ENCODE measurements at places on chromosomes 1 and 21.

DNA sequence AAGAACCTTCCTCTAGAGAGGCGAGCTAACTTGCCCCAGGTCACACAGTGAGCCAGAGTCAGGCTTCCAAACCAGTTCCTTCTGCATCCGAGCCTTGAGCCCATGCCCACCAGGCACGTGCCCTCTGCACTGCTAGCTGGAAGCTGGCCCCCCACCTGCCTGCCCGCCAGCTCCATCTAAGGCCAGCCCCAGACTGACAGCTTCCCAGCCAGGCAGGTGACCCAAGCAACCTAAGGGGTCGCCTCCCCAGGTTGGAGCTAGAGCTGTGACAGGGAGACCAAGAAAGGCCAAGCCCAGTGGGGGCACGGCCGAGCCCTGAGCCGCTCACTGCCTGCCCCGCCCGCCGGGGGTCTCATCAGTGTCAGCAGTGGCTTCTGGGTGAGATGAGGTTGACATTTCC, 19.9 kb upstream of the C1QA start:
- peaks cover 66% of the 10 kb centered on the region for H3K27me3 ChIP-seq
- H3K4me1 ChIP-seq = no peaks in the 10 kb centered on the region
- no peak overlapping the region for H3K27ac ChIP-seq
- H3K36me3 ChIP-seq = no peaks in the 10 kb centered on the region
- no peak for DNase-seq
- H3K4me3 ChIP-seq = no peak overlapping the region

- no peak overlapping the region for H3K27ac ChIP-seq
- H3K27me3 ChIP-seq = no peaks in the 10 kb centered on the region
- H3K36me3 ChIP-seq = no peaks in the 10 kb centered on the region
- peaks cover 3% of the 10 kb centered on the region for H3K4me1 ChIP-seq
- no peak overlapping the region for H3K4me3 ChIP-seq
These were observed 16.7 kb downstream of the DISC1 start for GRCh38 chr1:231643071-231643934.

GRCh38 chr1:6473974-6474814, 8.2 kb upstream of the TNFRSF25 start:
- H3K27ac ChIP-seq = no peak overlapping the region
- DNase-seq = no peak
- no peaks in the 10 kb centered on the region for H3K27me3 ChIP-seq
- H3K4me1 ChIP-seq = peaks cover 2% of the 10 kb centered on the region
- peaks cover 27% of the 10 kb centered on the region for H3K36me3 ChIP-seq

DNA sequence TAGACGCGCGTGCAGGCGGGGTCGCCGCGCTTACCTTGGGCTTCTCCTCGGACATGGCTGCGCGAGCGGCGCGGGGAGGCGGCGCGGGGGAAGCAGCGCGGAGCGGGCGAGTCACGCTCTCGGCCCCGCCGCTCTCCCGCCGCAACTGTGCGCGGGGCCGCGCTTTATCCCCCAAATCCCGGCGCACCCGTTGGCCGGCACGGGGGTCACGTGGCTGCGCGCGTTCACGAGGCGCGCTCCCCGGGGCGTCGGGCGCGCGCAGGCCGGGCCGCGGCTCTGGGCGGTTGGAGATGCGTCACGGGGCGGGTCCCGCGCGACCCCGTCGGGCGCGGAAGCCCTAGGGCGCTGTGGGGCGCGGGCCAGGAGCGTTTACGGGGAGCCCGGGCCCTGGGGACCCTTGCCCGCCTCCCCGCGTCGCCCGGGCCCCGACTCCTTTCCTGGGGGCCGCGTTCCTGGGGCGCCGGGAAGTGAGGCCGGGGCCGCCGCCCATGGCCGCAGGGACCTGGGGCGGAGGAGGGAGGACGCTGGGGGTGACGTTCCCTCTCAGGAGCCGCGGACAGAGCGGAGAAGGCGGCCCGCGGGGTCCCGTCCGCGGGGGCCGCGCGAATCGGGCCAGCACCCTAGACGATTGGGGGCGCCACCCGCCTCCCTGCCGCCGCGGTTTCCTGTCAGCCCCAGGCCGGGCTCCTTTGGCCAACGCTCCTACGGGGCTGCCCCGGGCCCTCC, at the start of gene SUMO3:
Gene SUMO3 (minus strand): TSS at position 149 of the 726 bp plus-strand sequence. CDS start 94 bp downstream, at position 55.
- no peaks in the 10 kb centered on the region for H3K27me3 ChIP-seq
- peaks cover 3% of the 10 kb centered on the region for H3K36me3 ChIP-seq
- peaks cover 28% of the 10 kb centered on the region for H3K4me1 ChIP-seq
- H3K27ac ChIP-seq = no peak within 1 kb of the TSS

- no peaks in the 10 kb centered on the region for H3K4me1 ChIP-seq
- H3K4me3 ChIP-seq = no peak overlapping the region
- no peaks in the 10 kb centered on the region for H3K27me3 ChIP-seq
- H3K27ac ChIP-seq = no peak overlapping the region
- no peak for DNase-seq
- H3K36me3 ChIP-seq = no peaks in the 10 kb centered on the region
These were observed 73.1 kb upstream of the ACTRT2 start for GRCh38 chr1:2948001-2948750.

DNA sequence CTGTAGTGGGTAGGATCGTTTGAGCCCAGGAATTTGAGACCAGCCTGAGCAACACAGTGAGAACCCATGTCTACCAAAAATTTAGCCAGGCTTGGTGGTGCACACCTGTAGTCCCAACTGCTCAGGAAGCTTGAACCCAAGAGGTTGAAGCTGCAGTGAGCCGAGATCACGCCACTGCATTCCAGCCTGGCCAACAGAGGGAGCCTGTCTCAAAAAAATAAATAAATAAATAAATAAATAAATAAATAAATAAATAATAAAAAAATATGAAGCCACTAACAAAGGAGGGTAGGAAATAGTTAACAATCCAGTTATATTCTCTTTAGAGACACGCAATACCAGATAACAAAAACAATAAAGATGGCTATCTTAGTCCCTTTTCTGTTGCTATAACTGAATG, 11.9 kb upstream of the CBR3 start:
- H3K4me3 ChIP-seq = no peak overlapping the region
- no peak overlapping the region for H3K27ac ChIP-seq
- no peaks in the 10 kb centered on the region for H3K27me3 ChIP-seq
- DNase-seq = no peak
- H3K36me3 ChIP-seq = no peaks in the 10 kb centered on the region
- H3K4me1 ChIP-seq = peaks cover 3% of the 10 kb centered on the region

Measured in mesenchymal stem cell (in vitro differentiated cells and primary cell).